Hindlimb muscle (tissue), 1 donor: ENCODE measurements at places on chromosomes 7 and 10.
A peak's percentile ranks its signal among the peaks of the same experiment; 100 is the strongest.

DNA sequence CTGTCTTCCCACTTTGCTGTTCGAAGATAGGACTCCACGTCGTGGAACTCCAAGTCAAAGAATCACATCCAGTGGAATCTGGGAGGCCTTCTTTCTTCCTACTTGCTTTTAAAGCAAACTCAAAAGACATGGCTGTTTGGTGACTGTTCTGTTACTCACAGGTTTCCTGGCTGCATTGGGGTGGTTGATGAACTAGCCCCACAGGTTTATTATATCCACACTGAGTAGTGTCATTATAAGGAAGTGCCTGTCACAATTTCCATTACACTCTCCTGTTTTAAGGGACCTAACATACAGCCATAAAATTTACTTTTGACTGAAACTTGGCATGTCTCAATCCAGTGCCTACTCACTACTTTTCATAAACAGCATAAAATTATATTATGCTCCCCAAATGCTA, 287.3 kb upstream of the SP4 start:
- no peak for DNase-seq

- no peak for DNase-seq
Observed at GRCh38 chr10:4561296-4561695, 264.7 kb upstream of the AKR1E2 start.

DNA sequence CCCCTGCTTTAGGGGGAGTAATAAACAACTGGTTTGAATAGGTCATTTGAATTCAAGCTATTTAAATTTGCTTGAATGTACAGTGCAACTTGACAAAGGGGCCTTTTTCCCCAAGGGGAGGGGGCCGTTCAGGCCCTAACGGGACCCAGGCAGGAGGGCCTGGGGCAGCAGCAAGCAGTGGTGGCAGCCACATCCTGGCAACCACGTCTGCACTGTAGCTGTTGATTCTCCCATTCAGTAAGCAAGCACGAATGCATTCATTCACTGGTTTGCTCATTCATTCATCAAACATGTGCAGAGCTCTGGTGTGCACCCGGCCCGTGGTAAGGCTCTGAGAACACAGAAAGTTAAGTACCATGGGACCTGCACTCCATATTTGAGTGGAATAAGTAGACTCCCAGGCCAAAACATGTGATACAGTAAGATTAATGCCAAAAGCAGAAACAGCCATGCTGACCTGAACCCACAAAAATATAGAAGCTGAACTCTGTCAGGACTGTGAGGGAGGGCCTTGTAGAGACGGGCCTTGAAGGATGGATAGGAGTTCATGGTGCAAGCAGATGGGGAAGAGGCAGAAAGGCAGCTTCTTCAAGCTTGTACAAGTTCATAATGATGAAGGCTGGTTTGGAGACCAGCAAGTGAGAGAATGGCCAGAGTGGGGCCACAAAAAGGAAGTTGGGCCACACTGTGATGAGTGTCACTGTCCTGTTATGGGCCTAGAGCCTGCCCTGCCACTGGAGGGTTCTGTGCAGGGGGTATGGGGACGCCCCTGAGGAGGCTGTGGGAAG, 29.3 kb upstream of the C10orf53 start:
- DNase-seq, result no peak

GRCh38 chr7:130949550-130949949, 215.5 kb upstream of the KLF14 start:
- DNase-seq, result no peak

DNA sequence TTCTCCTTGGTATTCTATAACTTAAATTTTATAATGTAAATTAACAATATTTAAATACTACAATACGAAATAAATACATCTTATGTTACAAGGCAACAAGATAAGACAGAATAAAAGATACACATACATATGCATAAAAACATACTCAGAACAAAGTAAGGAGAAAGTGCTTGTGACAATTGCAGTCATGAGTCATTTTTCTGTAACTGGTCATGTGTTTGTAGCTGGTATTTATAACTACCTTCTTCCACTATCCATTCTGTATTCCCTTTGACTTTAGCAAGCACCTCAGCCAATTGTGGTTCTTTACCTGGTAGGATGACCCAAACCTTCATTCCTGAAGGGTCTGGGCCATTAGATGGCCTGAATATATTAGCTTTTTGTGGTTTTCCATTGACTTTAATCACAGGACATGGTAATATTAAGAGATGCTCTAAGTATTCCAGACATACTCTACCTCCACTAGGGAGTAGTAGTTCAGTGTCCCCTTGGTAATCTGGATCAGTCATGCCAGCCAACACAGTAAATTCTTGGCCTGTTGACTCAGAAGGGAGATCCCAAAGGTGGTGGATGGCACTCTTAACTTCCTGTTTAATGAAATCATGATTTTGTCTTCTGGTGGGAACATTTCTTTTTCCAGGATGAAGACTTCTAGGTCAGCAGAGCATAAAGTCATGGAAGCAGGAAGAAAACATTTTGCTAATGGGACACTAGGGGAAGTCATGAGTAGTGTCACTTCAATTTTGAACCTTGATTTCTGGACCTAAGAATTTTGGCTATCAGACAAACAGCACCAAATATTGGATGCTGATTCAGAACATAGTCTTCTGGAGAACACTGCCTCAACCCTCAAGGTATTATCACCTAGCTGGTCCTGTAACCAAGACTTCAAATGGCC, 733.7 kb upstream of the IGFBP3 start:
- DNase-seq, result no peak

DNA sequence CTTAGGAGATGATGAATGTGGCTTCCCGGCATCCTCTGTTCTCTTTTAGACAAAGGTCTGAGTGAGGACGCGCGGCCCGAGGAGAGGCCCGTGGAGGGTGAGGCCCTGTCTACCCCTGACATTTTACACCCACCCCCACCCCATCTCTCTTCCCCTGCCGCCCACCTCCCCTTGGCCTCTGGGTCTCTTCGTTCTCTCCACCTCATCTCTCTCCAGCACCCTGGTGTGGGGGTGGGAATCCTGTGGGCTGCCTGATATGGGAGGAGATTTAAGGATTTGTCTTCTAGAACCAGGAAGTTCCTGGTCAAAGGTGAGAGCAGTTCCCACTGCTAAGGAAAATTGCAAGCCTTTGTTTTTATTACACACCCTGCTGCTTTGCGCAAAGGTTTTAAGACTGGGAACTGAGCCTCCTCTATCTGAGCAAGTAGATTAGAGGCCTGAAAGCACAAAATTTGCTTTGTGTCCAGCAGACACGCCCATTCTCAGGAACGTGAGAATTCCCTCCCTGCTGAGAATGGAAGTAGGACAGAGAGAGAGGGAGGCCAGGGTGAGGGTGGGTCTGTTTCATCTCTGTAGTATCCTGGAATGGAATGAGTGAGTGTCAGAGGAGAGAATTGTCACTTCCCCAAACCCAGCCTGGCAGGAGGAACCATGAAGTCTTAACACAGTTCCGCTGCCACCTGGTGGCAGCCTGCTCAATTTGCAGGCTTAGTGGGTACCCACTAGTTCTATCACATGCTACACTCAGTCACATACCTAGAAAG, 91.2 kb downstream of the GTF2IRD1 start:
- no peak for DNase-seq

- no peak for DNase-seq
Observed at GRCh38 chr7:122306320-122307227, 2.0 kb upstream of the FEZF1 start.

- no peak for DNase-seq
Observed at GRCh38 chr10:59435707-59436106, 73.4 kb upstream of the FAM13C start.

DNA sequence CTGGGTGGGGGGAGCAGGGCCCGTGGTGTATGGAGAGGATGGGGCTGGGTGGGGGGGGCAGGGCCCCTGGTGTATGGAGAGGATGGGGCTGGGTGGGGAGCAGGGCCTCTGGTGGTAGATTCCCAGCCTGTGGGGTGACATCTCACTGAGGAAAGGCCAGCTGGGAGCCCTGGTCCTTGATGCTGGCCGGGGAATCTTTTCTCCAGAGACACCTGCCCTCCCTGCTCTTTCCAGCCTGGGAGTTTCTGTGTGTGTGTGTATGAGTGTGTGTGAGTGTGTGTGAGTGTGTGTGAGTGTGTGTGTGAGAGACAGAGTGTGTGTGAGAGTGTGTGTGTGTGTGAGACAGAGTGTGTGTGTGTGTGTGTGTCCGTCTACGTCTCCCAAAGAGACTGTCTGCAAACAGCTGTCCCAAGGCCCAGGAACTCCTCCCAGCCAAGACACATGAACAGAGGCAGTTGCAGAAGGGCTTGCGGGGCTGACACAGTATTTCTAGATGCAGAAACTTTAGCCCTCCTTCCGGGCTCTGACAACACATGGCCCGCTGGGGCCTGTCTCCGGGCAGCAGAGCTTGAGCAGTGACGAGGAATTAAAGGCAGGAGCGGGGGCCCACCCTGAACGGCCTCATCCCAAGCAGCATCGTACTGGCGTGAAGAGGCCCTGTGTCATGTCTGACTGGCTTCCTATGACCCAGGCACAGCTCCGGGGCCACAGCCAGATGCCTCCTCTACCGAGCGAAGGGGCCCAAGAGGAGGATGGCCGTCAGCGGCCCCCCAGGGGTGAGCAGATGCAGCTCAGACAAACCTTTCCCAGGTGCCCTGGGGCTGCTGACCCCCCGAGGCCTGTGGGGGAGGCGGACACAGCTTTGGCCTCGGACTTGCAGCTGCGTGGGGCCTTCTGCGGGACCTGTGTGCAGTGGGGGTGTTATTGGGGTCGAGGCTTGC, 24.3 kb downstream of the FAM20C start:
- DNase-seq, result peak; percentile 78

DNA sequence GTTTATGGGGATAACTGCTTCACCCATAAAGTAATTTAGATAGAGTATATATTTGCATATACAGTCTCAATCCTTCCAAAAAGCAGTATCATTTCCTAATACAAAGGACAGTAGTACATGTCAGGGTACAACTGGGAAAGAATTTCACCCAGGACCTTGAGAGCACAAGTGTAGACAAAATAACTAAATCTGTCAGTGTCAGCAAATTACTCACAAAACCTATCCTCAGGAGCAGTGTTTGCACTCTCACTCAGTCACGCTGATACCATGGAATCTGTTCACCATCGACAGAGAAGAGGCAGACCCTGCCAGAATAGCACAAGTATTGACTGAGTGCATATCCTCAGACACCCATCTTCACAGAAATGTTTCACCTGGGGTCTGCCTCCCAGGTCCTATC, 554.7 kb upstream of the PHF14 start:
- no peak for DNase-seq

- DNase-seq, result no peak
Observed at GRCh38 chr10:14653271-14654161, 121.2 kb downstream of the FAM107B start.
